Frontal cortex (tissue), 4 donors: ENCODE measurements at places on chromosomes 16 and 17. TPM values are rescaled to one million over a fixed set of nuclear protein-coding genes. Genes with fewer than 3 reads are reported as not detected.

Gene CA5A
- not detected for total RNA-seq

Gene LRRC37A
- 6.1 TPM for total RNA-seq

Gene ACAP1
- total RNA-seq, result 0.41 TPM

Gene KRT14
- not detected for total RNA-seq

Gene UNC13D
- total RNA-seq, result 0.41 TPM

Gene MYLK3
- total RNA-seq, result 0.41 TPM

Gene MAPT
- 76.6 TPM for total RNA-seq

Gene NAA60
- 9.4 TPM for total RNA-seq

Gene SPNS2
- 11.0 TPM for total RNA-seq

GRCh38 chr16:66493490-66494401 is 56.2 kb downstream of the TK2 start:
- DNase-seq, result no peak

DNA sequence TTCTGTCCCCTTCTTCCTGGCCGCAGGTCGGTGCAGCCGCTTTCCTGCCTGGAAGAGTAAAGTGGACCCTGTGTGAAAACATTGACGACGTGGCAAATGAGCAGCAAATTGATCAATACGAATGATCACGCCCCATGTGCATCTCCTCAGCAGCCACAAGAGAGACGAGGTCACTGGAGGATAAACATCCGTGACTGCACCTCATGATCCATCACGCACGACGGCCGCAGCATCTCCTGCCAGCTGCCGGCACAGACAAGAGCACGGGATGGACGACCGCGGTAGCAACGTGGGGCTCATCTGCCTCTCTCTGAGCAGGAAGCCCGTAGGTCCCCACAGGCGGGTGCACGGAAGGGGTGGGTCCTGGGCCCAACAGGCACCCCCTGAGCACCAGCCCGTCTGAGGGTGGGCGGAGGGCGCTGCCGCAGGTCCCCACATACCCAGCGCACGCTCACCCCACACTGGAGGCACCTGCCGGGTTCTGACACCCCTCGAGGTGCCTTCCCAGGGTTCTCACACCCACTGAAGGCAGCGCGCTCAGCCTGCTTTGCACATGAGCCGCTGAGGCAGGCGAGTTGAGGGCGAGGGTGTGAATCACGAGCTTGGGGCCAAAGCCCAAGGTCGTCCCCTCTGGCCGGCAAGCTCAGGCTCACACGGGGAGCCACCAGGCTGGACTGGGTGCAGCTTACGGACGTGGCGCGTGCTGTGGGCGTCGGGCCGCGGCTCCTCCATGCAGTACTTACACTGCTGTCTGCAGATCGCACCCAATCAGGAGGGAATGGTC is 12.3 kb upstream of the CDH15 start:
- DNase-seq, result no peak

DNA sequence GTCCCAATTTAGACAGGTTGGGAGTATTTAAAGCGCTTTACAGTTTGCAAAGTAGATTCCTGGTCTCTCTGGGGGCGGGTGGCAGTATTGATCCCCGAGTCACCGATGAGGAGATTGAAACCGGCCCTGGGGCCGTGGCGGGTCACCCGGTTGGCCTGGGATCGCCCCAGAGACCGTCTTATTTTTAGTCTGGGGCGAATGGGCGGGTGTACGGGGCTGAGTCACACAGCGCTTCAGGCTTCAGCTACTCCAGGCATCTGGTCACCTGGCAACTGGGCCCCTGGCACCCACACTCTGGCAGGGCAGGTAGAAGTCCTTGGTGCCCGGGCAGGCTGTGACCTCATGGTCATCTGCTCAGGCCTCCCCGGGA is 669 bp downstream of the MIEF2 start:
- DNase-seq, result no peak

- no peak for DNase-seq
These were observed 100.7 kb downstream of the SOCS1 start for GRCh38 chr16:11155284-11155806.

DNA sequence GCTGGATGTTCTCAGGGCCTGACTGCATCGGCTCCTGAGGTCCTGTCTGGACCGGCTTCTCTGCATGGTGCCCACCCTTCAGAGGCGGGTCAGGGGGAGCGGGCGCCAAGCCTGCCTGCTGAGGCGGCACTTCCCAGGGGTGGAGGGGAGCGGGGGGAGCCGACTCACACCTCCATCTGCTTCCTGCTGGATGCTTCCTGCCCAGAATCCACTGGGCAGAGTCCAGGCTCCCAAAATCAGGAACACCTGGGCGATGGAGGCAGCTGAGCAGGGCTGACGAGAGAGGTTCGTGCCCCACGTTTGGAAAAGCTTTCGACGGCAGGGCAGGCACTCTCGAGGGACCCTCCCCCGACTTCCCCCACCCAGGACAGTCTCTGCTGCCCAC is 42.2 kb downstream of the TIMM22 start:
- DNase-seq, result no peak

- no peak for DNase-seq
These were observed 14.4 kb upstream of the PLD6 start for GRCh38 chr17:17220529-17220928.

- no peak for DNase-seq
These were observed 17.2 kb downstream of the C16orf86 start for GRCh38 chr16:67683767-67684166.

DNA sequence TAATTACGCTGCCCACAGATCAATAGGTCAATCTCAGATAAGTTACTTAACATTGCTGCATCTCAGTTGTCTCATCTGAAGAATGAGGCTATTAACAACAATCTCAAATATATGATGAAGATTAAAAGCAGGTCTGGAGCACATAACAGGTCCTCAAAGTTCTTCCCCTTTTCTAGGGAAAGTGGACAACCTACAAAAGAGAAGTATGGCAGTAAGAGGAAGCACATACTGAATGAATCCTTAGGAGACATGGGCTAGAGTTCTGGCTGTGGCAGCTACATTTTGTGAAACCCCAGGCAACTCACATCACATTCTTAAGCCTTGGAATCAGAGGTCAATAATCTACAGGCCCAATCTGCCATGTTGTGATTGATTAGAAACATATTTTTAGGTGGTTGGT is 180.6 kb downstream of the PCTP start:
- DNase-seq, result no peak

DNA sequence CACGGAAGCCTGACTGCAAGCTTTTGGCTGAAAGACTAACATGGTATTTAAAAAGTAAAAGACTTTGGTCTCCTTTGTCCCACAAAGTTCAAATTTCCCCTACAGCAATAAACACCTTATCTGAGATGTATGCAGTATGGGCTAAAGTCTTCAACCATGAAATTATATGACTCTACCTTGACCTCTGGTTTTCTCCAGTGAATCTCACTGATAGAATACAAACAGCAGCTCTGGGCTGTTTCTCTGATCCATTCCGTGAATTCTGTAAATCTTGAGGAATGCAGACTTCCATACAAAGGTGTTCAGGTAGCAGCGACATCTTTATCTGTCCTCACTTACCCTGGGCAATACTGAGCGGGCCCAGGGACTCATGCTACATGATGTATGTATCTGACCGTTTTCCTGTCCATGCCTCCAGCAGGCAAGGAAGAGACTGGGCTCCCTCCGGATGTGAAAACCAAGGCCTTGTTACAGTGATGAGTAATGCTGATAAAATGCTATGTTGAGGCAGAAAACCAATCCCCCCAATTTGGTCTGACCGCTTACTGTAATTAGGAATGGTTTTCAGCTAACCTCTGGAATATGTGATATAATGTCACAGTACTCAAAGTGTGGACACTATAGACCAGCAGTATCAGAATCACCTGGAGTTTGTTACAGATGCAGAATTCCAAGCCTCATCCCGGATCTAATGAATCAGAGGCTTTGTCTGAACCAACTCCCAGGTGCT is 589.8 kb downstream of the HS3ST4 start:
- DNase-seq, result no peak

DNA sequence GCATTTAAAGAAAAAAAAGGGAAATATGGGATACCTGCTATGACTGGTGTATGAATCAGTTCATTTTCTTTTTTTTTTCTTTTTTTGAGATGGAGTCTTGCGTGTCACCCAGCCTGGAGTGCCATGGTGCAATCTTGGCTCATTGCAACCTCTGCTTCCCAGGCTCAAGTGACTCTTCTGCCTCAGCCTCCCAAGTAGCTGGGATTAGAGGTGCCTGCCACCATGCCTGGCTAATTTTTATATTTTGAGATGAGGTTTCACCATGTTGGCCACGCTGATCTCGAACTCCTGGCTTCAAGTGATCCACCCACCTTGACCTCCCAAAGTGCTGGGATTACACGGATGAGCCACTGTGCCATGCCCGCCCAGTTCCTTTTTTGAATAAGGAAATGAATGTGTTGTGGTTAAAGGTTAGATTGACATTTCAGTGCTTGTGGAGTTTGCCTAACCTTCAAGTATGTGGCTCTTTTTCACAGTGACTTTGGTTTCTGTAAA is 7.7 kb downstream of the HAPSTR1 start:
- DNase-seq, result no peak

DNA sequence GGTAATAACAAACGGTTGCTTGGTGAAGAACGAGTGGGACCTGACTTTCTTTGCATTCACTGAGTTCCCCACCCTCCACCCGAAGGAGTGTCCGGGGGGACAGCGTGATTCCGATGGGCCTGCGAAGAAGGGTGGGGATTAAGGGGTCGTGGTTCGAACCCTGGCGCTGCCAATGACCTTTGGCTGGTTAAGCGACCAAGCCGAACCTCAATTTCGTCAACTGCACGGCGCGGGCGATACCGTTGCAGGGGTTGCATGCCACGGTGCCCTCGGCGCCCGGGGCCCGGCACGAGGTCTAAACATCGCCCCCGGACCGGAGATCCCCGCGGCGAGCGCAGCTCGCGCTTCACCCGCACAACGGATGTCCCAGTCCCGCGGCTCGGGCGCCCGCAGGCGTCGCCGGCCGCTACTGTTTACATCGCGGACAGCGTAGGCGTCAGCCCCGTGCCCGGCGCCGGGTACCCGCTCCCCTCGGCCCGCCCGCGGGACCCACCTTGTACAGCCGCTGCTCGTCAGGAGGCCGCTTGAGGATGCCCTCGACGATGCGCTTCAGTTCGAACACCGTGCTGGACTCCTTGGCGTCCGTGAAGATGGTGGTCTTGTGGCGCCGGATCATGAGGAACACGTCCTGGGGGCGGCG is 460 bp downstream of the ELOB start:
- no peak for DNase-seq

- DNase-seq, result no peak
These were observed 151.2 kb downstream of the CCDC182 start for GRCh38 chr17:57593739-57594462.

- DNase-seq, result peak; percentile 74
These were observed 133.3 kb upstream of the CIBAR2 start for GRCh38 chr16:85245307-85246172.

DNA sequence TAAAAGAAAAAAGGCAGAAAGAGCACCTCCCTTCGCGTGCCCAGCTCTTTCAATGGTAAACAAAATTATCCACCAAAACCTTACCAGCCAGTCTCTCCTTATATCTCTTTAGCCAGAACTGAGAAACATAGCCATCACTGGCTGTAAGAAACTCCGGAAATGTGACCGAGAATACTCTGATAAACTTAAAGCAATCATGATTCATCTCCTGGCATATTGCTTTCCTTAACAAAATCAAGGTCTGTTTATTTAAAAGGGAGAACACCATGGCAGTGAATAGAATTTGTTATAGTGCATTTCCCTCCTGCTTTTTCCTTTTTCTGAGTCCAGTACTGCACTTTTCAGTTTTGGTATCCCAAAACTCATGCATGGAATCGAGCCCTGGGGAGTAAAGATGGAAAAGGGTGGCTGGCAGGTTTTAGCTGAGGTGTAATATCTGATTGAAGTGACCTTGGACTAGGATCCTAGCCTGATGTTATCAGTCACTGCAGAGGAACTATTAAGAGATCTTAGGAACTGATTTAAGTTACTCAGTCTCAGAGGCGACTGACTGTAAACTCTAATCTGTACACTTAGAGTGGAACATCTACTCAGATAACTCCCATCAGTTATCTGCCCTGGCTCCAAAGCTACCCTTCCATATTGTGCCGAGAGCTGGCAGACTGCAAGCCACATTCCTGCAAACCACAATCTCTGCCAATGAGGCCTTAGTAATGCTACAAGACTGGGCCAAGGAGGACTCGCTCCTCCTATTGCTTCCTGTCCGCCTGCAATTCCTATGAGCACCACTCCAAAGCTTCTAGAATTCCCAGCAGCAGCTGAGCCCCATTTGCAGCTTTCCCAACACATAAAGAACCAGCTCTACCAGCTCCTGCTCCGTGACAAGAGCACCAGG is 7.4 kb upstream of the COX10 start:
- DNase-seq, result no peak

GRCh38 chr16:68778551-68779231 is 41.6 kb downstream of the CDH1 start:
- DNase-seq, result no peak

DNA sequence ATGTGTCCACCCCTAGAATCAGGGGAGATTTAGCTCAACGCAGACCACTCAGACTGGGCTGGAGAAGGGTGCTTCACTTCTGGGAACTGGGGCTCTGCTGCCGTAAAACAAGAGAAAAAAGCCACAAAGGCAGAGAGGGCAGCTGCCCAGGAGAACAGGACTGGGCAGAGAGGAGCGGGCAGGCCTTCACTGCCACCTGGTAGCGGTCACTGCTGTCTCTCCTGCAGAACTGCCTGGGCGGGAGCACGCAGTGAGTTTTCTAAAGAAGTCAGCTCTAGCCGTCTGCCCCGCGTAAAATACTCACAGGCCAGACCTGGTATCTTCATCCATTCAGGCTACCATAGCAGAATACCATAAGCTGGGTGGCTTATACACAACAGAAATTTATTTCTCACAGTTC is 103.8 kb downstream of the AMFR start:
- no peak for DNase-seq

DNA sequence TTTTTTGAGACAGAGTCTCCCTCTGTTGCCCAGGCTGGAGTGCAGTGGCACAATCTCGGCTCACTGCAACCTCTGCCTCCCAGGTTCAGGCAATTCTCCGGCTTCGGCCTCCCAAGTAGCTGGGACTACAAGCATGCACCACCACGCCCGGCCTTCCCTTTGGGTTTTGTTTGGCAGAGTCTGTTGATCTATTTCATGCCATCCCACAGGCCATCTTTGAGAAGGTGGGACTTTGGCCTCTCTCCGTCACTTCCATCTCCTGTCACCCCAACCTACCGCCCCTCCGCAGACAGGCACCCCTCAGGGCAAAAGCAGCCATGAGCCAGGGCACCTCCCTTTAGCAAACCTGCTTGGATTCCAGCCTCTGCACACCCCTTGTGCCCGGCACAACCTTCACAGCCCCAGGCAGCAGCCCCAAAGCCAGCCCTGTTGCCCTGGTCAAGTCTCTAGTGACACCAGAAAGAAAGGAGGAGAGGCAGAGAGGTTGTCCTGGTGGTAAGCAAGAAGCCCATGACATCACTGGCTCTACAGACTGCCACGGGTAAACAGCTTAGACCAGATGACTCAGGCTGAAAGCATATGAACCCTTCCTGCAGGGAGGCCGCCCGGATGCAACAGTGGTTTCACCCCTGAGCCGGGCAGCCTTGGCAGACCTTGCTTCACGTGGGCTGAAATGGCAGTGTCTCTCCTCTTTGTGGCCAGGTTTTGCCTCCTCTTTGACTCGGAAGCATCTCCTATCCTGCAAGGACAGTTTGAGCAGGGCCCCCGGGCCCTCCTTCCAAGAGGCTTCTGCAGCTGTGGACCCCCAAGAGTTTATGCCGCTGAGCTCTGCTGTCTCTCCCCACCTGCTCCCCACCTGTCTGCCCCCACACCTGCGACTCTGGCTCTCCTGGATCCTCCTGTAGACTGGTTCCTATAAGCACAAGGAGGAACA is 8.1 kb upstream of the TIMP2 start:
- DNase-seq, result peak; percentile 33
